Sigmoid colon (tissue), 7 donors: ENCODE measurements at places on chromosomes 13 and 19. TPM values are rescaled to one million over a fixed set of nuclear protein-coding genes. Genes with fewer than 3 reads are reported as not detected.

DNA sequence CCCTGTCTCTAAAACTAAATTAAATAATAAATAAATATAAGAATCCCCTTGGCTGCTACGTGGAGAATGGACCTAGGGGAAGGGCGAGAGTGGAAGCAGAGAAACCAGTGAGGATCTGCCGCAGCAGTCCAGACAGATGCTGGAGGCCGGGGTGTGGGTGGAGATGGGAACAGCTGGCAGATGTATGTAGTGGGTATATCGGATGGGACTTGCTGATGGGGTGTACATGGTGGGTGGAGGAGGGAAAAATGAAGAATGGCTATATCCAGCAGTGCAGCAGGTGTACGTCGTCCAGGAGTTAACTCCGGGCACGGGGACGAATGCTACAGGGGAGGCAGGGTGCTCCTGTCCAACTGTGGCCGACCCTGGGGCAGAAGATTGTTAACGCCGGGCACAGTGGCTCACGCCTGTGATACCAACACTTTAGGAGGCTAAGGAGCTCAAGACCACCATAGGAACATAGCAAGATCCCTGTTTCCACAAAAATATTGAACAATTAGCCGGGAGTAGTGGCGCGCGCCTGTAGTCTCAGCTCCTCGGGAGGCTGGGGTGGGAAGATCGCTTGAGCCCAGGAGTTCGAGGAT is 654 bp downstream of the CEP89 start:
- peak; percentile 64 for DNase-seq

GRCh38 chr19:18704971-18705370 is 21.5 kb downstream of the CRTC1 start:
- no peak for DNase-seq

DNA sequence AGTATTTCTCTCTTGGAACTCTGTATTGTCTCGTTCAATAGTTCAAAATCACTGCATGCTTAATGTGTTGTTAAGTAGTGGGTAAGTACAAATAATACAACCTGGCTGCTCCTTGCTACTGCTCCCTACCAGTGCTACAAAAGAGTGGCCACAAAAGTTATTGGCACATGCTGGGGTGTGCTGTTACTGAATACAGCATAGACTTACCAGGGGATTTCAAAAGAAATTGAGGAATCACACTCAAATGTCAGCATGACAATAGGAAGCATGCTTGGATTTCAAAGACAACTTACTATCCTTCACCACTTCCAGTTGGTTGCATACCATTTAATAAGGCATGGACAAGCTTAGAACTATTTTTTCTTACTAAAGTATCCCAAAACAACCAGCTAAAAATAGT is 1041.3 kb upstream of the SPRY2 start:
- DNase-seq: no peak

DNA sequence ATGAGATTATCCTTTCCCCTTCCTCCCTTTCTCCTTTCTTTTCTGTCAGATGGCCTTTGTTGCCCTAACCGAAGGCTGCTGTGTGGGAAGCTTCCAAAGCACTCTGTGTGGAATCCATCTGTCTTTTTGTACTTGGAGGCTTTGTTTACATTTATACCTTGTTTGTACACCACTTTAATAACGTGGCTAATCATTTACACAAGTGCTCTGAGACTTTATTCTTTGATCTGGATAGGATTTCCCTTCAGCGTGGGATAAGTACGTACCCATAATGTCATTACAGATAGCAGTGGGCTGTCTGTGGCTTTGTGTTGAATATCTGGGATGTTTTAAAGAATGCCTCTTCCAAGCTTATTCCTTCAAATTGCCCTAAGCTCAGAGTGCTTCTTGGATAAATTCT is 684.7 kb upstream of the SLITRK5 start:
- no peak for DNase-seq

DNA sequence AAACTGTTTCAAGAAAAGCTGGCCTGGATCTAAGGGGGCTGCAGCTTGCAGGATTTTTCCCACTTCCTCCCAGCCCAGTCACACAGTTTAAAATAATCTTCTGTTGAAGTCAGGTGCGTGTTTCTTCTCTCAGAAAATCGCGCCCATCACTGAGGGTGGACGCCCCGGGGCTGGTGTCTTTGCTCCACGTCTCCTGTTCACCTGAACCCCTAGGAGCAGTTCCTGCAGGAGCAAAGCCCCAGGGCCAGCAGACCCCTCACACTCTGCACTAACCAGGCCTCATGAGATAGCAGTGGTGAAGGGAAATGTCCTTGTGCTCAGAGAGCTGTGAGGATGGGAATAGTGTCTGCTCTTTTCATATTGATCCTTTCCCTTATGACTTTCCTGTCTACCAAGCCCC is 920 bp upstream of the SIGLEC7 start:
- no peak for DNase-seq

DNA sequence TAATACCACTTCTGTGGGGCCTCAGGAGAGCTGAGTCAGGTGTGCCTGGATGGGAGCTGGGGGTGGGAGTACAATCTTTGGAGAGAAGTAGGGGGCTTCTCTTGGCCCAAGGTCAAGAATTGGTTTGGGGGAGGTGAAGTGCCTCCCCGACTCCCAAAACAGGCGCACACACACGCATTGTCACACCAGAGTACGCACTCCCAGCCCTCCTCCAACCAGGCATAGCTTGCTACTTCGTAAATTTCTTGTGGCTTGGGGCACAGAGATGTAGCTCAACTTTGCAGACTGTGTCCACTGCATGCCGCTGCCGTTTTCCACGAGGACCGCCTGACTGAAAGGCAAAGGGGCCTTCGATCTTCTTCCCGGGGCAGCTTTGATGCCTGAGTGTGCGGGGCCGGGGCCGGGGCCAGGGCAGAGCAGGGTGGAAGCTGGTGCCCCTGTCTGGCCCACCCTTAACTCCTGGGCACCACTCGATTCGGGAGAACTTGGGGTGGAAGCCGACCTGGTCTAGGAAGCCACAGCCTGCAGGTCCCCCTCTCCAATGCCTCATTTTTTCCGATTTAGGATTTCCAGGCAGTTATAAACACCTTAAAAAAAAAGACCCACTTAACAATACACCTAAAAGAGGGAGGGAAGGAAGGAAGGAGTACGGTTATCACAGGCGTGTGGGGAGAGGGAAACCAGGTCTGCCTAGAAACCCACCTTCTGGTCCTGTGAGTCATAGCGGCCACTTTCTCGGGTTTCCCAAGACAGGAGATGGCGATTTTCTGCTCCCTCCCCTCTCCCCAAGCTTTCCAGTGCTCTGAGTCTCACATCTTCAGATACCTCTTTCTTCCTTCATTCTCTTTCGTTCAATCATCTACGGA is 5.8 kb upstream of the TSHZ3 start:
- no peak for DNase-seq

GRCh38 chr19:45952686-45953505 is 20.8 kb downstream of the NOVA2 start:
- no peak for DNase-seq

GRCh38 chr13:90883592-90883991 is 463.9 kb upstream of the MIR17HG start:
- no peak for DNase-seq

- no peak for DNase-seq
These were observed 365.0 kb upstream of the NBEA start for GRCh38 chr13:34577051-34577450.

DNA sequence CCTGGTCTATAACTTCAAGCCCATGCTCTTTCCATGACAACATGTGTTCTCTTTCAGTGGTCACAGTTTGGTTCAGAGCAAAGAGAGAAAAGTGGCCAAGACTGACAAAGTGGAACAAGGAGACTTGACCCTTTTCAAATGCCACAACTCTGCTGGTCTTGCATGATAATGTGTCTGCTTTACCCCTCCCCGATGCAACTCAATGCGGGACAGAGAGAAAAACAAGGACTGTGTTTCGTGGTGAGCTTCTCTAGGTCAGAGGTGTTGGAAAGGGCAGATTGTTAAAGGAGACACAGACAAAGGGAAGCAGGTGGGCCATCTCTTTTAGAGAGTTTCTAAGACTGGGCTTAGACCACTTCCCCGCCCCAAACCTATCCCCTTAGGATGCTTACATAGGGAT is 61.6 kb upstream of the SERTM1 start:
- DNase-seq: no peak

DNA sequence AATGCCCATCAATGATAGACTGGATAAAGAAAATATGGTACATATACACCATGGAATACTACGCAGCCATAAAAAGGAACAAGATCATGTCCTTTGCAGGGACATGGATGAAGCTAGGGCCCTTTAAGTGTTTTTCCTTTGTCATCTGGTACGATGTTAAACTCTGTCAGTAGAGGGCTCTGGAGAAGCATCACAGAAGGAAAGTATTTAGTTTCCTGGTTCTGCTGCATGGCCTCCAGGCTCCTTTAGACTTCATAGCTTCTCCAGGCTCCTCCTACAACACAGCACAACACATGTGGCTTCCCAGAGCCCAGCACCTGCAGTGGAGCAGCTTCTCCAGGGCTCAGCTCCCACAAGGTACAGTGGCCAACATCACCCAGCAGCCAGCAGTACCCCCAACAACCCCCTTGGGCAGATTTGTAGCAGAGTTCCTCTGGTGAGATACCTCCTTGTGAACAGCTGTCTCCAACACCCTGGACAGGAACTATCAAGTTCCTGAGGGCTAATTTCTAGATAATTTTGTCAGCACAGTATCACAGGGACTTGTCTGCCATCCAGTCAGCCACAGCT is 63.4 kb downstream of the KCTD12 start:
- DNase-seq: no peak

GRCh38 chr19:40507892-40508291 is 41.1 kb downstream of the SPTBN4 start:
- DNase-seq: no peak

GRCh38 chr13:36512771-36513170 is 80.5 kb downstream of the CCNA1 start:
- no peak for DNase-seq

- no peak for DNase-seq
These were observed 27.6 kb downstream of the MYO9B start for GRCh38 chr19:17103177-17103576.

- DNase-seq: no peak
These were observed 14.2 kb downstream of the ONECUT3 start for GRCh38 chr19:1767464-1767933.

DNA sequence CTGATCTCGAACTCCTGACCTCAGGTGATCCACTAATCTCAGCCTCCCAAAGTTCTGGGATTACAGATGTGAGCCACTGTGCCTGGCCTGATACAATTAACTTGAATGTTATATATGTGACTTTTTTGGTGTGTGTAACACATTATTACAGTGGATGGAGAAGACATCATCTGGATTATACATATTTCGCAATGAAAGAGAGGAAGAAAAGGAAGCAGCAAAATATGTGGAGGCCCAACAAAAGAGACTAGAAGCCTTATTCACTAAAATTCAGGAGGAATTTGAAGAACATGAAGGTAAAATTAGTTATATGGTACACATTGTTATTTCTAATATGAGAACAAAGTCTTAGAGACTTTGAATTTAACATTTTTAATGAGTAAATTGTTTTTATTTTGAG is 55.5 kb downstream of the BRCA2 start:
- DNase-seq: no peak

GRCh38 chr13:60267498-60268202 is 103.9 kb upstream of the DIAPH3 start:
- no peak for DNase-seq

Gene SWSAP1
- 0.81 TPM for total RNA-seq

Gene CNMD
- not detected for total RNA-seq

Gene IGFL1
- not detected for total RNA-seq

Gene CRX
- not detected for total RNA-seq

Gene URAD
- total RNA-seq: not detected

Gene SAMD4B
- 52.7 TPM for total RNA-seq

Gene GJB6
- not detected for total RNA-seq

Gene CGB5
- total RNA-seq: not detected

Gene FRY
- 112 TPM for total RNA-seq
